ENCODE measurements at places on chromosomes 2 and 18. TPM values are rescaled to one million over a fixed set of nuclear protein-coding genes. Genes with fewer than 3 reads are reported as not detected.

The CYP1B1 gene
- total RNA-seq = 19.6 TPM

The SERPINB7 gene
- not detected for total RNA-seq

The GAD1 gene
- not detected for total RNA-seq

- DNase-seq = no peak
These were observed 67.8 kb downstream of the CIB4 start for GRCh38 chr2:26573241-26573925.

Measured in Right ventricle myocardium inferior (tissue), 1 donor.